ENCODE measurements at places on chromosomes 5 and 9.
A peak's percentile ranks its signal among the peaks of the same experiment; 100 is the strongest.

DNA sequence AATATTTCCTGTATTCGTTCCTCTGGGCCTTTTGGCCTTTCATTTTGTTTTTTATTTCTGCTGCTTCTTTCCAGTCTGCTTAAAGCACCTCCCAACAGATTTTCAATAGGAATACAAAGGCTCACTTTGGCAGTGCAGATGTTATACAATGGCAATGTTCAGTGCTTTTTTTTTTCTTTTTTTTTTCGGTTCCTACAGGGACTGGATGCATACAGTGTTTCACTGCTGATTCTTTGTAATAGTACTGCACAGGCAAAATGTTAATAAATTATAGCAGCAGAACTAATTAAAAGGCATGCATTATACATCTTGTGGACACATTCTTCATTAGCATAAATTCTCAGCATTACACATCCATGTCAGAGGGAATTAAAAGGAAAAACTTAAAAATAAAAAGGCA, 356.6 kb upstream of the C9orf72 start:
- no peak for DNase-seq

DNA sequence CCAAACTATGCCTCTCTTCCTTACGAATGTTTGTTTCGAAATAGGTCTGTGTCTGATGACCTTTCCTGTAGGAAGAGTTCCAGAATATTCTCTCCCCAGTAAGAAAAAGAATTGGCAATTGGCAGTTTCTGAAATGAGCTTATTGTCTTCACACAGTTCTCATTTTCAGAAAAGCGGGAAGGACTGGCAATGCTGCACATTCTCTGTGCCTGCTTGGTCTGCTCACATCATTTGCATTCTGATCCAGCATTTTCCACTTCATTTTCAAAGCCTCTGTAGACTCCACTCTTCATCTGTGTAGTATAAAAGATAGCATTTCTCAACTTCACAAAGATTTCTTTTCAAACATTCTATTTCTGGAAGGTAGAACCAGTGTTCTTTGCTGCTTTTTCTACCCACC, 120.6 kb upstream of the CCDC112 start:
- no peak for DNase-seq

DNA sequence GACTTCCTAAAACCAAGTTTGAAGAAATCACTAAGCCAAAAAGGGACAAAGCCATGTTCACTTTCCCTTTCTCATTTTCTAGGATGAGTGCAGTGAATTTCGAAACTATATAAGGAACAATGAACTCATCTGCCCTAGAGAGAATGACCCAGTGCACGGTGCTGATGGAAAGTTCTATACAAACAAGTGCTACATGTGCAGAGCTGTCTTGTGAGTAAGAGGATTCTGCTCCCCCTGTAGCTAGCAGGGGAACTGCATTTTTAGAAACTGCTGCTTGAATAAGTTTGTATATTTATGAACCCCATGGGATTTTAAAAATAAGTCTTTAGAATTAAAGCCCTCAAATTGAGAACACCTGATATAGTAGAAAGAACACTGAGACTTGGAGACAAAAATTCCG, 42.7 kb upstream of the SPINK14 start:
- peak; percentile 25 for DNase-seq

GRCh38 chr9:115170358-115171073, 52.6 kb upstream of the TNC start:
- DNase-seq = no peak

DNA sequence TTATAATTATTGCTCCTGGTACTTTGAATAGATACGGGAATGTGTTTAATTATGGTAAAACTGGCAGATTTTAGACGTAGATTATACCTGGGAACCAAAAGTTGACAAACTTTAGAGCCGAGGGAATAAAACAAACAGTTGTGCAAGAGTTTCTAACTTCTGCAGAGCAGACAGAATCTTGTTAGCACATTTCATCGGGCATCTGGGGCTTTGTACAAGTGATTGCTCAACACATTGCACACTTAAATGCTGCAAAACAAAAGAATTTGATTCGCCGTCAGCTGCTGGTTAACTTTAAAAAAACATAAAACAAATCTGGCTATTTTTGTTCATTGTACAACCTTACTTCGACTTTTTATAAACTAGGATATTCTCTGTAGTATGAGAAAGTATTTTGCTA, 398.1 kb downstream of the MAN2A1 start:
- DNase-seq = no peak

DNA sequence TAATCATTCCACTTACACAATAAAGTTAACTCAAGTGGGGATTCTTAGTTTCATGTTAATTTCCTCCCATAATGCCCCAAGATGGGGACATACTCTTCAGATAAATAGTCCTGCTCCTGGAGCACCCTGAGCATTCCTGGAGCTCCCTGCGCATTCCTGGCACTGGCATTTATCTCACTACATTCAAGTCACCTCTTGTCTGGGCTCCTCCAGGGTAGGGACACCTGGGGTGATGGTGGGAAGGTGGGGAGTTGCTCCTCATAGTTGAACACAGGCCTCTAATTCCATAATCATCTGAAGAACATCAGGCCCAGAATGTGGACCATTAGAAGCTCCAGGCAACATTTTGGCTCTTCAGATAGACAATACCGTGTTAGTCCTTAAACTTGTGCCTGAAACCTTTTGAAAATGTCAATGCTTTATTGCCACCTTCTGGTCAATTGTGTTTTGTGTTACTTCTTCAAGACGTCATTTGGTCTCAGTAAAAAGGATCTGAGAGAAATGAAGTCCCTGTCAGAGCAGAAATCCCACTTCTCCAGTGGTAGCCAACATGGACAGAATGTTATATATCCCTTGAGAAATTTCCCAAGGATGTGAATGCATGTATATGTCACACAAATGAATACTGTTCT, 14.2 kb upstream of the AGGF1 start:
- DNase-seq = peak; percentile 83

- peak; percentile 94 for DNase-seq
Observed at GRCh38 chr9:69173891-69174615, at the start of gene TJP2. Gene TJP2 (plus strand): TSS chr9:69174277. CDS start chr9:69174373, 96 bp downstream.

- DNase-seq = no peak
Observed at GRCh38 chr5:52987711-52988331, 1.3 kb upstream of the ITGA2 start.

GRCh38 chr9:89000371-89000781, 9.1 kb downstream of the S1PR3 start:
- DNase-seq = no peak

DNA sequence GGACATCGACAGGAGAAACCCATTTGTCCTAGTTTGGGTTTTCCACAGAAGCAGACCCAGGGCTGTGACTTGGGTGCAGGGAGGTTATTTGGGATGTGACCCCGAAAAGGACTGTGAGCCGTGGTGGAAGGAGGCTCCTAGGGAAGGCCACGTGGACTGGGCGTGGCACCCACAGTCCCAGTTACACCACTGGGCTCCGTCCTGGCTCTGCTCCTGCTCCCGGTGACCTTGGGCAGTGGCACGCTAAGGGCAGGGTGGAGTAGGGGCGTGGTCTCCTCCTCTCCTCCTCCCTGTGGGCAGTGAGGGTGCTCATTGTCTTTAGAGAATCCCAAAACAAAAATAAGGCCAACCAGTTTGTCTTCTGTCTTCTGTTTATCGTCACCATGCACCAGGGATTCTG, 190.1 kb downstream of the GADD45G start:
- DNase-seq = no peak

DNA sequence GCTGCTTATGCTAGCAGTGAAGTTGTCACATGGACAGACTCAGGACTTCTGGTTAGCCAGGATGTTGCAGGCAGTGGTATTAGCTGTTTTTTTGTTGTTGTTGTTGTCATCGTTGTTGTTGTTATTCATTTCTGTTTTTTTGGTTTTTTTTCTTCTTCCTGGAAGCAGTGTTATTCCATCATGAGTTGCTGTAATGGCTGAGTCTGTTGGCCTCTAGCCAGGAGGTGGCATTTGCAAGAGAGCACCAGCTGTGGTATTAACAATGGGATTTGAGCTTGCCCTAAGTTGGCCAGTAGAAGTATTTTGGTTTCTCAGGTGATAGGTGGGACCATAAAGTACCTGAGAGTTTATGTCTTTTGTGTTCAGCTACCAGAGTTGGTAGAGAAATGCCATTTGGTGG, 561.1 kb downstream of the KCTD16 start:
- DNase-seq = no peak

- no peak for DNase-seq
Observed at GRCh38 chr5:117776977-117777376, 1202.4 kb upstream of the SEMA6A start.

- DNase-seq = no peak
Observed at GRCh38 chr5:37396352-37396751, 17.2 kb downstream of the WDR70 start.

- DNase-seq = no peak
Observed at GRCh38 chr9:116569111-116569510, 118.0 kb upstream of the TRIM32 start.

GRCh38 chr5:158382473-158382872, 523.5 kb upstream of the CLINT1 start:
- peak; percentile 94 for DNase-seq

All from suppressor macrophage treated with lipopolysaccharide for 1 hour (primary cell).